ENCODE measurements at places on chromosomes 1 and 21. TPM values are rescaled to one million over a fixed set of nuclear protein-coding genes. Genes with fewer than 3 reads are reported as not detected.

The ARID1A gene
- 136 TPM for total RNA-seq

The BTBD8 gene
- total RNA-seq = 1.8 TPM

The UBXN10 gene
- total RNA-seq = 1.0 TPM

The CRP gene
- total RNA-seq = not detected

DNA sequence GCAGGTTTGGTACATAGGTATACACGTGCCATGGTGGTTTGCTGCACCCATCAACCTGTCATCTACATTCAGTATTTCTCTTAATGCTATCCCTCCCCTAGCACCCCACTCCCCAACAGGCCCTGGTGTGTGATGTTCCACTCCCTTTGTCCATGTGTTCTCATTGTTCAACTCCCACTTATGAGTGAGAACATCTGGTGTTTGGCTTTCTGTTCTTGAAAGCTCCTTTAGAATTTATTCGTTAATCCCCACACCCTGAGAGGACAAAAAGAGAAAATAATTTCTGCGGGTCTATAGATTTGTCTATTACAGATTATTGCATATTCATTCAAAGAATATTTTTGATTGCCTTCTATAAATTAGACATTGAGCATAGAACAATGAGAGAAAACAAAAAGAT, 455.5 kb downstream of the PLPP3 start:
- H3K27me3 ChIP-seq = no peaks in the 10 kb centered on the region
- no peak overlapping the region for H3K4me3 ChIP-seq
- H3K27ac ChIP-seq = no peak overlapping the region
- no peak for DNase-seq

GRCh38 chr1:179327196-179327595, 33.6 kb downstream of the SOAT1 start:
- H3K36me3 ChIP-seq = peaks cover 4% of the 10 kb centered on the region
- no peaks in the 10 kb centered on the region for H3K27me3 ChIP-seq
- H3K4me3 ChIP-seq = no peak overlapping the region
- H3K4me1 ChIP-seq = peaks cover 17% of the 10 kb centered on the region

- peaks cover 3% of the 10 kb centered on the region for H3K36me3 ChIP-seq
- H3K4me3 ChIP-seq = no peak overlapping the region
- H3K27ac ChIP-seq = no peak overlapping the region
- H3K4me1 ChIP-seq = peaks cover 3% of the 10 kb centered on the region
- DNase-seq = no peak
Observed at GRCh38 chr1:4071653-4072052, 171.6 kb upstream of the C1orf174 start.

DNA sequence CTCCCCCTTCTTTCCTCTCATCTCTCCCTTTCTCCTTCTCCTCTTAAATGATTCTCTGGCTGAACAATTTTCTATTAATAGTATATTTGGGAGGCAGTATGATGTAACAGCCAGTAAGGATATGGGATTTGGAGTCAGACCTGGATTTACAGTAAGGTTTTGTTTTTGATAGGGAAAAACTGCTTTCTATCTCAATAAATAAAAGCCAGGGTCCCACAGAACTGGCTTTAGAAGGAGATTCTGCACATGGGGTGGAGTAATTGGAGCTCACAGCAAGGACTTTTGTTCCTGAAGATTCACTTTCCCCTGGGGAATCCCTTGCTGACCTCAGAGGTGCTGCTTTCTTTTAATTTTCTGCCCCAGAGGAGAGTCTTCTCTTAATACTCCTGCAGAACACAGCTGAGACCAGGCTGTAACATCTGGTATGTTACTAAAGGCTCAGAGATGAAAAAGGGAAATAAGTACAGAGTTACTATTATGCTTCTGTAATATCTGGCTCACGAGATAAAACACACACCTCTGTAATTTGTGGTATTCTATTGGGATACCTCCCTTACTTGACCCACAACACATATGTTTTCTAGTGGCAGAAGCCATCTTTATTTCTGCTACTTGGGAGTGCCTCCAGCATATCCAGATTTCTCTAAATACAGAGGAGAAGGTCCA, 13.4 kb downstream of the EPB41 start:
- no peaks in the 10 kb centered on the region for H3K36me3 ChIP-seq
- peak overlapping the region; percentile 98 for H3K27ac ChIP-seq
- no peak for DNase-seq
- H3K27me3 ChIP-seq = no peaks in the 10 kb centered on the region

DNA sequence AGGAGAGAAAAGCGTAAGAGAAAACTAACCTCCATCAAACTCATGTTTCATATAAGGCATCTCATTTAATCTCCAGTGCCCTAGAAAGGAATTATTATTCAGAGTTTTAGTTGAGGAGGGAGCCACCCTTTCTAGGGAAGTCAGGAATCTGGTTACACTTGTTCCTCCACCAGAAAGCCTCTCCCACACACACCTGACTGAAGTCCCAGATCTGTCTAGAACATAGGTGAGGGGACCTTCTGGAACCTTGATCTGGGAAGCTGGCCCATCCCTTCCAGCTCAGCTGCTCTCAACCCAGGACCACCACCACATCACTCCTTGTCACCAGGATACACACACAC, 1.9 kb upstream of the DENND2D start:
- H3K4me1 ChIP-seq = peaks cover 48% of the 10 kb centered on the region
- H3K27ac ChIP-seq = peak overlapping the region; percentile 98
- peaks cover 7% of the 10 kb centered on the region for H3K36me3 ChIP-seq
- no peak for DNase-seq
- peak overlapping the region; percentile 98 for H3K4me3 ChIP-seq
- no peaks in the 10 kb centered on the region for H3K27me3 ChIP-seq

DNA sequence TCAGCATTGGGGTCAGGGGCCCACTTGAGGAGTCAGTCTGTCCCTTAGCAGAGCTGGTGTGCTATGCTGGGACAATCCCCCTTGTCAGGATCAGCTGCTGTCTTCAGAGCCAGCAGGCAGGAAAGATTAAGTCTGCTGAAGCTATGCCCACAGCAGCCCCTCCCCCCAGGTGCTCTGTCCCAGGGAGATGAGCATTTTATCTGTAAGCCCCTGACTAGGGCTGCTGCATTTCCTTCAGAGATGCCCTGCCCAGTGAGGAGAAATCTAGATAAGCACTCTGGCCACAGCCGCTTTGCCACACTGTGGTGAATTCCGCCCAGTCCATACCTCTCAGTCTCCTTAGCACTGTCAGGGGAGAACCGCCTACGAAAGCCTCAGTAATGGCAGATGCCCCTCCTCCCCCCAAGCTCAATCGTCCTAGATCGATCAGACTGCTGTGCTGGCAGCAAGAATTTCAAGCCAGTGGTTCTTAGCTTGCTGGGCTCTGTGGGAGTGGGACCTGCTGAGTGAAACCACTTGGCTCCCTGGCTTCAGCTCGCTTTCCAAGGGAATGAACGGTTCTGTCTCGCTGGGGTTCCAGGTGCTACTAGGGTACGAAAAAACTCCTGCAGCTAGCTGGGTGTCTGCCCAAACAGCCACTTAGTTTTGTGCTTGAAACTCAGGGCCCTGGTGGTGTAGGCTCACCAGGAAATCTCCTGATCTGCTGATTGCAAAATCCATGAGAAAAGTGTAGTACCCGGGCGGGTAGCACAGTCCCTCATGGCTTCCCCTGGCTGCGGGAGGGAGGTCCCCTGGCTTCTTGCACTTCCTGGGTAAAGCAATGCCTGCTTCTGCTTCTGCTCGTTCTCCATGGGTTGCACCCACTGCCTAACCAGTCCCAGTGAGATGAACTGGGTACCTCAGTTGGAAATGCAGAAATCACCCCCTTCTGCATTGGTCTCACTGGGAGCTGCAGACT, 25.1 kb upstream of the TP53BP2 start:
- H3K27ac ChIP-seq = no peak overlapping the region
- H3K4me1 ChIP-seq = no peaks in the 10 kb centered on the region
- peaks cover 2% of the 10 kb centered on the region for H3K36me3 ChIP-seq
- DNase-seq = no peak

DNA sequence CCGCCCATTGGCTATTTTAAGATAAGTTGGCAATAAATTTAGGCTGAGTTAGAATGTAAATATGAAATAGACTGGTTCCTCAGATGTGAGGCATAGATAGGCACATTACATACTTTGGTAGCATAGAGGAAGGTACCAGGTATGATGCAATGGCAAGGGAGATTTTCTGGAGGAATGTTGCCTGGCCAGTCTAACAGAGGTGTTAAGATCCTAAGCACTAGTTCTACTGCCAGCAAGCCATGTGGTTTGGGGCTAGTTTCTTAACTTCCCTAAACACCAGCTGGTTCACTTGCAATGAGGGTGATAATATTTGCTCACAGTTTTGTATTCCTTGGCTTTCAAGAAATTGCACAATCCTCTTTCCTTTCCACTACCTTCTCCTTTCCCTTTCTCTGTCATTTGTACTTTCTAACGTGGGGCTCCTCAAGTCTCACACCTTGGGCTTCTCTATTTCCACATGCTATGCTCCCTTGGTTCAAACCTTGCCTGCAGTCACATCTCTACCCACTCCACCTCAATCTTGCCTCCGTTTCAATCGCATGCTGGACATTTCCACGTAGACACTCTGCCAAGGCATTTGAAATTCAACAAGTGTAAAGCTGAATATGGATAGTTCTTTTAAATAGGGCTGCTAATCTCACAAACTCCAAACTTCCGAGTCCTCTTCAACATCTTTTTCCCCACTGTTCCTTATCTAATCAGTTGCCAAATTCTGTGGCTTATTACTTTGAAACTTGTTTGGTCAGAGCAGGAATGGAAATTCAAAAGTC, 4.7 kb upstream of the CD55 start:
- H3K27me3 ChIP-seq = no peaks in the 10 kb centered on the region
- peak overlapping the region; percentile 12 for H3K27ac ChIP-seq
- no peak for DNase-seq
- H3K36me3 ChIP-seq = no peaks in the 10 kb centered on the region
- peaks cover 15% of the 10 kb centered on the region for H3K4me1 ChIP-seq
- no peak overlapping the region for H3K4me3 ChIP-seq

GRCh38 chr1:46940307-46940706, 969 bp downstream of the CYP4A11 start:
- H3K4me3 ChIP-seq = no peak overlapping the region
- H3K4me1 ChIP-seq = no peaks in the 10 kb centered on the region
- no peak for DNase-seq
- peaks cover 39% of the 10 kb centered on the region for H3K27me3 ChIP-seq
- H3K36me3 ChIP-seq = no peaks in the 10 kb centered on the region

DNA sequence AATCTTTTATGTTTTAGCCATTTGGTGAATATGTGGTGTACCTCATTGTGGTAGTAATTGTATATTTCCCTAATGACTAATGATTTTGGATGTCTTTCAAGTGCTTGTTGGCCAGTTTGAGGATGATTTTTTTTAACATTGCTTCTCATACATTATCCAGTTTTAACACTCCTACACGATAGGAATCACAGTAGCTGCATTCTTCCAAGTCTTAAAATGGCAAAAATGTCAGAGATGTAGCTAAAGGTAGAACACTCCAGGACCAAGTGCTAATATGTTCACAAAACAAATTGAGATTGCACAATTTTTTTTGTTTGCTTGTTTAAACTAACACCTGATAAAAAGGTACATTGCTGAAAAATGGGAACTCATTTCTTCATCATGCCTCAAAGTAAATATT, 11.7 kb downstream of the USP25 start:
- no peak overlapping the region for H3K4me3 ChIP-seq
- H3K27ac ChIP-seq = no peak overlapping the region
- H3K4me1 ChIP-seq = peaks cover 57% of the 10 kb centered on the region
- H3K36me3 ChIP-seq = no peaks in the 10 kb centered on the region
- no peak for DNase-seq
- H3K27me3 ChIP-seq = no peaks in the 10 kb centered on the region

- H3K27ac ChIP-seq = no peak overlapping the region
- DNase-seq = no peak
- peaks cover 8% of the 10 kb centered on the region for H3K36me3 ChIP-seq
- no peaks in the 10 kb centered on the region for H3K27me3 ChIP-seq
- H3K4me1 ChIP-seq = peaks cover 12% of the 10 kb centered on the region
Observed at GRCh38 chr1:243402868-243403267, 147.0 kb downstream of the SDCCAG8 start.

GRCh38 chr1:88544195-88544594, 139.9 kb upstream of the PKN2 start:
- H3K27me3 ChIP-seq = peaks cover 6% of the 10 kb centered on the region
- no peaks in the 10 kb centered on the region for H3K4me1 ChIP-seq
- no peaks in the 10 kb centered on the region for H3K36me3 ChIP-seq
- no peak overlapping the region for H3K4me3 ChIP-seq
- H3K27ac ChIP-seq = no peak overlapping the region

DNA sequence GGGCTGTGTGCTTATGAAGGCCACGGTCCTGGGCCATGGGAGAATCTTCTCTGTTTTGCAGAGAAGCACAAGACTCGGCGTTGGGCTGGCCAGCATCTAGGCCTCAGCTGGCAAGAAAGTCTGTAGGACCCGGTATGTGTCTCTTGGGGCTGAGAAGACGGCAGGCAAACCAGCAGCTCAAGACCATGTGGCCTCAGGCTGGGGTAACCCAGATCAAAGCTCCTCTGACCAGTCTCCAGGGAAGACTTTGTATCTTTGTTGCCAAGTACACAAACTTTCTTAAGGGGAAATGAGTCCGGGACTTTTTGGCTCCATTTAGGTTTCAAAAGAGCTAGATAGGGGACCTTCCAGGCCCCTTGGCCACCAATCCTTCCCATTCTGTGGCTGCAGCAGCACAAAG, 60.1 kb downstream of the PTP4A2 start:
- no peak overlapping the region for H3K4me3 ChIP-seq
- DNase-seq = no peak
- H3K27ac ChIP-seq = peak overlapping the region; percentile 9
- H3K4me1 ChIP-seq = peaks cover 10% of the 10 kb centered on the region
- no peaks in the 10 kb centered on the region for H3K27me3 ChIP-seq
- H3K36me3 ChIP-seq = peaks cover under 1% of the 10 kb centered on the region

DNA sequence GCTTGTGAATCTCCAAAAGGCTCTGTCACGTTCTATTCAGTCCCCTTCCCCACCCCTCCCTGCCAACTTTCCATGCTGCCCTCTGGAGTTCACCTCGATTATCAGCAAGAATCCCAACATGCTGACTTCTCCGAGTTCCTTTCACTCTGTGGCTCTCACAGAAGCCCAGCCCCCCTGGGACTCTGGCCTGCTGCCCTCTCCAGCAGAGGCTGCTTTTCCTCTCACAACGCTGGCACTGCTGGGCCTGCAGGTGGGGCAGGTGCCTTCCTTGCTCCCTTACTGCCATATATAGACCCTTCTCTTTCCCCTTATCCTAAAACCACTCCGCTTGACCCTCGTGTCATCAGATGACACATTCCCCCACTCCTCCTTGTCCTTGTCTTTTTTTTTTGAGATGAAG, 10.2 kb upstream of the RNF186 start:
- peaks cover 44% of the 10 kb centered on the region for H3K27me3 ChIP-seq
- no peak overlapping the region for H3K27ac ChIP-seq
- no peak for DNase-seq
- H3K4me1 ChIP-seq = no peaks in the 10 kb centered on the region
- peaks cover 8% of the 10 kb centered on the region for H3K36me3 ChIP-seq

- no peak for DNase-seq
- H3K4me3 ChIP-seq = no peak overlapping the region
- peak overlapping the region; percentile 56 for H3K27ac ChIP-seq
- no peaks in the 10 kb centered on the region for H3K27me3 ChIP-seq
- peaks cover 13% of the 10 kb centered on the region for H3K4me1 ChIP-seq
- peaks cover 2% of the 10 kb centered on the region for H3K36me3 ChIP-seq
Observed at GRCh38 chr1:213110349-213111300, 59.6 kb downstream of the RPS6KC1 start.
